IMR-90 (cell line): ENCODE measurements at places on chromosomes 7 and 10. TPM values are rescaled to one million over a fixed set of nuclear protein-coding genes. Genes with fewer than 3 reads are reported as not detected.

Gene SFTPA1
- not detected in 2 replicates for total RNA-seq

DNA sequence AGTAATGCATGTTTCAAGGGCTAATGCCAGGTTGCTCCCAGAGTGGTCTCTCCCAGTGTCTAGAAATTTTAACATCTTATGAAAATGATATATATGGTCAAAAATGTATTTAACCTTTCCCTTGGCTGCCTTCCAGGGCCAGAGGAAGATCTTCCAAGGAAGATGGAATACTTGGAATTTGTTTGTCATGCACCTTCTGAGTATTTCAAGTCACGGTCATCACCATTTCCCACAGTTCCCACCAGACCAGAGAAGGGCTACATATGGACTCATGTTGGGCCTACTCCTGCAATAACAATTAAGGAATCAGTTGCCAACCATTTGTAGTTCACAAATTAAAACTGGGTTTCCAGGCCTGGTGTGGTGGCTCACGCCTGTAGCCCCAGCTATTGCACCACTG, 9.0 kb downstream of the GATAD1 start:
- H3K4me1 ChIP-seq: no peaks in the 10 kb centered on the region
- no peak overlapping the region for H3K27ac ChIP-seq
- peak; percentile 46 for DNase-seq

GRCh38 chr10:13597909-13598308, 11.1 kb downstream of the PRPF18 start:
- H3K27ac ChIP-seq: no peak overlapping the region
- DNase-seq: no peak
- H3K4me3 ChIP-seq: no peak overlapping the region
- no peaks in the 10 kb centered on the region for H3K4me1 ChIP-seq
- 0 out of 2 replicates have a peak, but pooled peaks cover 3% of the 10 kb centered on the region for H3K36me3 ChIP-seq
- no peaks in the 10 kb centered on the region for H3K27me3 ChIP-seq

DNA sequence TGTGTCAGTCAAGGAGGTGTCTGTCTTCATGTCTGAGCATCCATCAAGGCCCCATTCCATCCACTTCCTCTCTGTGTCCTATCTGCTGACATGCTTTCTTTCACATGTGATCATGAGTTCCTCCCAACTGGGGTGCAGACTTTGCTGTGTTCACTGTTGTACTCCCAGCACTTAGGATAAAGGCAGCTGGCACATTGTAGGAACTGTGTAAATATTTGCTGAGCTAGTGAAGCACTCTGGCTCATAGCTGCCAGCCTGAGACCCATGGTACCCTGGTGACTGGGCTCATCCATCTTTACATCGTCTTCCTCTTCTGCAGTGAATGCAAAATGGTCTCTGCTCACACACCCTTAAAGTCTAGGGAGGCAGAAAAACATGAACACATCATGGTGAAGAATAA, 242.2 kb upstream of the IGFBP3 start:
- H3K36me3 ChIP-seq: no peaks in the 10 kb centered on the region
- H3K4me3 ChIP-seq: no peak overlapping the region
- no peak overlapping the region for H3K27ac ChIP-seq
- H3K27me3 ChIP-seq: no peaks in the 10 kb centered on the region
- DNase-seq: no peak

- no peak for DNase-seq
- H3K4me3 ChIP-seq: no peak overlapping the region
- H3K27ac ChIP-seq: no peak overlapping the region
- no peaks in the 10 kb centered on the region for H3K27me3 ChIP-seq
Measured at GRCh38 chr10:29584436-29584835, 50.3 kb downstream of the SVIL start.

DNA sequence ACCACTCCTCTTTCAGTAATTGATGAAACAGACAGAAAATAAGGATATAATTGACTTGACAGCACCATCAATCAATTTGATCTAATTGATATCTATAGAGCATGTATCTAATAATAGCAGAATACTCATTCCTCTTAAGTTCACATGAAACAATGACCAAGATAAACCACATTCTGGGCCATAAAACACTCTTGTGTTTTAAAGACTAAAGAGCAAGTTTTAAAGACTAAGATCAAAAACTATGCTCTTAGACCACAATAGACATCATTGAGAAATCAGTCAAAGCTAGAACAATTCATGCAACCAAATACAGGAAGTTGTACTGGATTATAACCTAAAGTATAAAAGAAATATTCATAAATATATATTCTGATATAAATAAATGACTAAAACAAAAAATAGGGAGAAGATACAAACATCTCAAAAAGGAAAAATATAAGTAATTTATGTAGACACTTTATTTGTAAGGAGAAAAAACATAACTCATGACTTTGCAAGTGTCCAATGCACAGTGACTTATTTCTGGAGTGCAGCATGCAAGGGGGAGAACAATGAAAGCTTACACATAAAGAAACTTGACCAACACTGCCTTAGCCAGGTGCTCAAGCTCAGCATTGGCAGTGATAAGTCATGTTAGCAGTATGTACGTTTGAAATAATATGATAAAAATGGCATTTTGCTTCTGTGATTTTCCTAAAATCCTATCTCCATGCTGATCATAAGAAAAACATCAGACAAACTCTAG, 312.7 kb upstream of the IGFBP3 start:
- H3K27ac ChIP-seq: no peak overlapping the region
- H3K36me3 ChIP-seq: no peaks in the 10 kb centered on the region
- DNase-seq: no peak
- no peaks in the 10 kb centered on the region for H3K27me3 ChIP-seq

GRCh38 chr7:134031835-134032617, 95.1 kb upstream of the LRGUK start:
- H3K27ac ChIP-seq: no peak overlapping the region
- no peaks in the 10 kb centered on the region for H3K4me1 ChIP-seq
- peak; percentile 4 for DNase-seq

GRCh38 chr7:117784315-117784714, 88.9 kb downstream of the CTTNBP2 start:
- no peaks in the 10 kb centered on the region for H3K36me3 ChIP-seq
- no peaks in the 10 kb centered on the region for H3K27me3 ChIP-seq
- no peak overlapping the region for H3K4me3 ChIP-seq
- H3K27ac ChIP-seq: no peak overlapping the region
- no peaks in the 10 kb centered on the region; the same call in 1 of the 2 replicates for H3K4me1 ChIP-seq

GRCh38 chr7:28999427-28999826, 41.3 kb upstream of the TRIL start:
- H3K27ac ChIP-seq: no peak overlapping the region
- no peaks in the 10 kb centered on the region for H3K36me3 ChIP-seq
- no peak for DNase-seq

DNA sequence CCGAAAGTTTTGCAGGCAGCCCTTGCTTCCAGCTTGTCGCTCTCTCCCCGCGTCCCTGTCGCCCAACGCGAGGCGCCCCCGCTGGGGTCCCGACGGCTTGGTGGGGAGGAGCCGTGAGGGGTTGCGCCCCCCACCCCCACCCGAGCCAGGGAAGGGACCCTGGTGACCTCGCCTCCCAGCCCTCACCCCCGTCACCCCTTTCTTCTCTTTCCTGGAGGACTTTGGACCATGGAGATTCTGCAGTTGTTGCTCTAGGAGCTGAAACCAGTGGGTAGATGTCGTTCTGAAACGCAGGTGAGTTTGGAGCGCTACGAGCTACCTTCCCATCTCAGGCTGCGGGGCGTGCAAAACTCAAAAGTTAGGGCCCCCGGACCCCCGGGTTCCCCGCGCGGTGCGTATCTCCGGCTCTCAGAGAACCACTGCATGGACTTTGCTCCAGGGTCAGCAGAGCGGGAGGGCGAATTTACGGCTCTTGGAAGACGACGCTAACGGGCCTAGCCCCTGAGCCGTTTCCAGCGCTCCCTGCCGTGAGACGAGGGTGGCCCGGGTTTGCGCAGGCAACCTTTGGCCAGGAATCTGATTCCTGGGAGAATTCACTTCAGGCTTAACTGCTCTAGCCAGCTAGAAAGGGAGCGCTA, 684 bp upstream of the ATXN7L1 start:
- peak; percentile 34 for DNase-seq
- H3K36me3 ChIP-seq: peaks cover 2% of the 10 kb centered on the region; the same call in 1 of the 2 replicates
- H3K4me1 ChIP-seq: peaks cover 9% of the 10 kb centered on the region; the same call in 1 of the 2 replicates
- H3K27ac ChIP-seq: peak overlapping the region; percentile 63

- H3K4me3 ChIP-seq: no peak overlapping the region
- peaks cover 10% of the 10 kb centered on the region for H3K36me3 ChIP-seq
- no peaks in the 10 kb centered on the region for H3K27me3 ChIP-seq
- H3K27ac ChIP-seq: no peak overlapping the region
- DNase-seq: no peak
- H3K4me1 ChIP-seq: no peaks in the 10 kb centered on the region
Measured at GRCh38 chr10:70137927-70138883, 5.6 kb upstream of the AIFM2 start.

Gene AKR1C3
- total RNA-seq: 0.18 and 0.28 TPM in 2 replicates

DNA sequence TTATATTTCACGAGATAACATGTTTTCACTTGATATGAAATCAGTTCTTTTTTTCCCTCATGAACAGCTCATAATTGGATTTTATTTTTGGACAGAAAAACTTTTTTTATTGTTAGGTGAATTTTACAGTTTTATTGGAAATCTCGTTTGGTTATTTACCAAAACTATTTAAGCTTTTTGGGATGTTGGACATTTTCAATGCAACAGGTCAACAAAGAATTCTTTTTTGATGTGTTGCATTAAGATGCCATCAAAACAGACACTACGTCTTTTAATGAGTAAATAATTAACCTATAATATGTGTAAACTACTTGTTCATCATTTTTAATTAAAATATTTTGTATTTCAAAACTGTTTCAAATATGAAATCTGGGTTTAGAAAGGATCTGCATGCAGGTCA, 5.3 kb downstream of the KMT2E start:
- DNase-seq: no peak
- peaks cover 8% of the 10 kb centered on the region for H3K4me1 ChIP-seq
- no peaks in the 10 kb centered on the region for H3K36me3 ChIP-seq
- H3K4me3 ChIP-seq: no peak overlapping the region

DNA sequence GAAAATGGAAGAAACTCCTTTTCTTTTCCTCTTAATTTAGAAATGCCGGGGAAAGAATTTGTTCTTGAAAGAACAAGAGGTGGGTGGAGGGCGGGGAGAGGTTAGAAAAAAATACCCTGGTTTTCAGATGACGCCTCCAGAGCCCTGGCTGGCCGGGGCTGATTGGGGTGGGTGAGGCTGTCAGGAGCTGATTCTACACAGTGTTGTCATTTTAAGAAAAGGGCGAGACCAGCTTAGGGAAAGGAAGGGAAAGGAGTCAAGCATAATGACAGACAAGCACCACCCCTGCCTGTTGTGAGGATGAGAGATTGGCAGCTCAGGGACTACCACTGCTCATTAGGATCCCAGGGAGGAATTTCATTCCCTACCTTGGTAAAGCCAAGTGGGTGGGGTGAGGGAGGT, 9.9 kb upstream of the FAM180A start:
- H3K27me3 ChIP-seq: no peaks in the 10 kb centered on the region
- H3K4me1 ChIP-seq: peaks cover 17% of the 10 kb centered on the region
- H3K27ac ChIP-seq: peak overlapping the region; percentile 72; the same call in 1 of the 2 replicates
- peak; percentile 34 for DNase-seq

DNA sequence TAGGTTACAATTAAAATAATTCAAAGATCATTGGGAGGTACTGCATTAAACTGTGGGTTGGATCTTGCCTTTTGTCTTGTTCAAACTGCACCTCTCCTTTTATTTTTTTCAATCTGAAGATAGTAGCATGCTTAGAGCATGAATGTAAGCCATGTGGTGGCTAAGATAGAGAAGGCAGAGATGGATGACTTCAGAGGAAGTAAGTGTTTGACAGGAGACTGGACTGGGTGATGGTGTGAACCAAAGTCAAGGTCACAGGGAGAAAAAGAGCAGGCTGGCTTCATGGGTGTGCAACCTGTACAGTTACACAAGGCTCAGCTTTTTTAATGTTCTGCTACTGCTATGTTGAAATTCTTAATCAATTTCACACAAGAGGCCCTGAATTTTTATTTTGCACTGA, 85.6 kb downstream of the ZEB1 start:
- peak; percentile 27 for DNase-seq
- H3K27ac ChIP-seq: no peak overlapping the region
- no peaks in the 10 kb centered on the region for H3K27me3 ChIP-seq
- H3K4me3 ChIP-seq: no peak overlapping the region

Gene ZNF853
- total RNA-seq: 3.3 and 3.4 TPM in 2 replicates

GRCh38 chr10:131145756-131146155, 165.8 kb downstream of the TCERG1L start:
- H3K4me3 ChIP-seq: no peak overlapping the region
- H3K4me1 ChIP-seq: no peaks in the 10 kb centered on the region
- no peaks in the 10 kb centered on the region for H3K36me3 ChIP-seq
- H3K27ac ChIP-seq: no peak overlapping the region
- H3K27me3 ChIP-seq: no peaks in the 10 kb centered on the region

- DNase-seq: no peak
- H3K4me1 ChIP-seq: peaks cover 8% of the 10 kb centered on the region
- no peak overlapping the region for H3K27ac ChIP-seq
Measured at GRCh38 chr7:80624763-80625162, 13.7 kb upstream of the CD36 start.

Gene LIPK
- total RNA-seq: not detected in 2 replicates

GRCh38 chr7:42161110-42161509, 75.9 kb downstream of the GLI3 start:
- DNase-seq: no peak
- H3K4me1 ChIP-seq: peaks cover 5% of the 10 kb centered on the region; the same call in 1 of the 2 replicates
- no peaks in the 10 kb centered on the region for H3K27me3 ChIP-seq
- no peaks in the 10 kb centered on the region for H3K36me3 ChIP-seq

- no peak overlapping the region for H3K4me3 ChIP-seq
- DNase-seq: no peak
- H3K36me3 ChIP-seq: no peaks in the 10 kb centered on the region
- H3K27me3 ChIP-seq: no peaks in the 10 kb centered on the region
- H3K4me1 ChIP-seq: no peaks in the 10 kb centered on the region
- H3K27ac ChIP-seq: no peak overlapping the region
Measured at GRCh38 chr7:147261693-147262092, 1145.1 kb downstream of the CNTNAP2 start.

GRCh38 chr10:102410429-102411073, 8.0 kb downstream of the PSD start:
- no peak overlapping the region; the same call in 1 of the 2 replicates for H3K27ac ChIP-seq
- no peak for DNase-seq
- no peaks in the 10 kb centered on the region for H3K36me3 ChIP-seq
- peak overlapping the region; percentile 30 for H3K4me3 ChIP-seq

GRCh38 chr7:80583901-80584300, 54.5 kb upstream of the CD36 start:
- peak; percentile 33 for DNase-seq
- no peaks in the 10 kb centered on the region for H3K36me3 ChIP-seq
- no peak overlapping the region for H3K27ac ChIP-seq

Gene VAX1
- total RNA-seq: not detected in 2 replicates

GRCh38 chr7:69373171-69374043, 224.9 kb upstream of the AUTS2 start:
- H3K4me3 ChIP-seq: no peak overlapping the region
- H3K27me3 ChIP-seq: no peaks in the 10 kb centered on the region
- H3K4me1 ChIP-seq: no peaks in the 10 kb centered on the region
- no peaks in the 10 kb centered on the region for H3K36me3 ChIP-seq
- no peak for DNase-seq

DNA sequence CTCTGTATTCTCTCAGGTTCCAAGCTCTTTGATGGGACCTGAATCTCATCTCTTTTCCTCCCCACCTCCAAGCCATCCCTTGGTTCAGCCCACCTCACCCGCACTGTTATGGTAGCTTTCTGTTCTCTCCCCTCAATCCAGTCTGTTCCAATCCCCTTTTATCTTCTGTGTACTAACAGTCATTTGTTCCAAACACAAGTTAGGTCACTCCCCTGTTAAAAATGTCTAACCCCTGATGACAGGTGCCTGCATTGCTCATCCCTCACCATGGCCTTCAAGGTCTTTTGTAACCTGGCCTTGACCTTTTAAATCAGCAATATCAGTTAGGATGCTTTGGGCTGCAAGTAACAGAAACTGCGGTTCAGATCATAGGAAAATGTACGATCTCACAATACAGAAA, 74.8 kb downstream of the CYP26A1 start:
- H3K4me3 ChIP-seq: no peak overlapping the region
- peaks cover 21% of the 10 kb centered on the region for H3K27me3 ChIP-seq
- H3K27ac ChIP-seq: no peak overlapping the region
- no peak for DNase-seq

Gene C10orf62
- total RNA-seq: not detected in 2 replicates
